Stimulated activated CD8-positive, alpha-beta memory T cell treated with anti-CD3 and anti-CD28 coated beads, Interleukin-15, amount 100 ng/mL, for 24 hours (primary cell): ENCODE measurements at places on chromosomes 7 and 10.

GRCh38 chr7:133904776-133905175 is 222.4 kb upstream of the LRGUK start:
- DNase-seq, result no peak

GRCh38 chr7:31110331-31111108 is 58.4 kb downstream of the ADCYAP1R1 start:
- DNase-seq, result no peak

DNA sequence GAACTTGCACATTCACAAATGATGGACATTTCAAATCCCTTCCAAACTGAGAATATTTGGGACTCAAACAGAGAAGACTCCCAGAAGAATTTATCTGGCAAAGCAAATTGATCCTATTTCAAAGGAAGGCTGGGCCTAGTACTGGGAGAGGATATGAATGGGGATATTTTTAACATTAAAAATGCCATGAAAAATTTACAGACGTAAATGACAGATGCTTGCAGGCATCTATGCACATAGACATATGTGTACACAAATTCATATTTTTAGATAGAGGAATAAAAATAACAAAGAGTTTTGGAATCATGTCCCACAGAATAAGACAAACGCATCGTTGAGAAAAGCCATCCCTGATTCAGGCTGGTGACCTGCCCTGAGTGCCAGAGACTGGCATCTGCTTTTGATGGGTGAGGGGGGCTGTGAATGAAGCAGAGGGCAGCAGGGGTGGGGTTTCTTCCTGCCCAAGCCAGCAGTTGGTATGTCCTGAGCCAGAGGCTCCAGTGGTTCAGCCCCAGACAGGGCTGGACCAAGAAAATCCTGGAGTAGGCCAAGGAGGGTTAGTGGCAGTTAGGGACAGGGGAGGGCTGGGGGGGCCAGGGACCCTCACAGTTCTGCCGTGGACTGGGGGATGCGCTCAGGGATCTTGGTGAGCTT is 138.5 kb downstream of the SLIT1 start:
- no peak for DNase-seq

- no peak for DNase-seq
Observed at GRCh38 chr10:91589015-91589657, 43.7 kb downstream of the PPP1R3C start.

DNA sequence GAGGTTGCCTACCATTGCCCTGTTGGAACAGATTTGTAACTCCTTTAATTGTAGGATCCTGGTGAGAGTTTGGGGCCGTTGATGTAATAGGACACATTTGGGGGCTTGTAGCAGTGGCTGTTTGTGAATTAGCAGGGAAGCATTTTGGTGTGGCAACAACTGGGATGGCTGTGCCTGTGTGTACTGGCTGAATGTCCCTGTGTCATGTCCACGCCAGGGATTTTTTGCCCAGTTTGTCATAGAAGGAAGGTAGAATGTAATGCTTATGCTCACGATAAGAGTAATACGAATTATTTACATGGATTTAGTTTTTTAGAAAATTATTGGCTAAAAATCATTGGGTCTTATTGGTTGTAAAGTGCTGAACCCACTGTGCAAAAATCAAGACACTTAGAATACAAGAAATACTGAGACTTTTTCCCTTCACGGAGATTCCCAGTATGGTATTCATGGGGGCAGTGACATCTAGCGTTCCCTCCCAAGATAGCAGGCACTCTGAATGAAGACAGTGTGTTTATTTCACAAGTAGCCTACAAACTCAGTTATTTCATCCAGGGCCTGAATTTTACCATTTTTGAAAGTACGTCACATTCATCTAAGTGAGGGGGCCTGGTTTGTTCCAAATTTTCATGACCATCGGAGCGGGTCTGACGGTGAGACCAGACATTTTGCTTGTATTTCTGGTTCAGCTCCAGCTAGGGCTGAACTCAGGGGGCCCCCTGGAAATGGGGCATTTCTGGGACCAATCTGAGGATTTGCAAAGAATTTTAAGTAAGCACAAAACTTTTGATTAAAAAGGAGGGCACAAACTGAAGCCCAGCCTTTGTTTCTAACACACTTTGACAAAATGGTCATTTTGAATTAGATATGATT is 74.7 kb downstream of the CACNB2 start:
- no peak for DNase-seq

GRCh38 chr7:50400114-50400513 is 50.0 kb downstream of the FIGNL1 start:
- no peak for DNase-seq

DNA sequence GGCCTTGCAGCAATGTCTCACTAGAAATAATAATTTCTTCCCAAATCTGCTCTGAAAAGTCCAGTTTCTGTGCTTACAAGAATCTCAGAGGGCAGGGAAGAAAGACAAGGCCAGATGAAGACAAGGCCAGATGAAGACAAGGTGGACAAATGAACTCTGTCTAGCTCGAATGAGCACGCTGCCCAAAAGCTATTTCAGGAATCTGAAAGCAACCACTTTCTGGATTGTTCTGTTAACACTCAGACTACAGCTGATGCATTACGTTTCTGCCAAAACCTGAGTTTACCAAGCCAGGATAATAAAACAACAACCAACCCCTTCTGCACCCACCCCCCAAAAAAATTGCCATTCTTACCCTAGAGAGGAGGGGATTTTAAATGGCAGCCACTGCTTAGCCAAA is 1073.6 kb downstream of the SORCS3 start:
- no peak for DNase-seq

DNA sequence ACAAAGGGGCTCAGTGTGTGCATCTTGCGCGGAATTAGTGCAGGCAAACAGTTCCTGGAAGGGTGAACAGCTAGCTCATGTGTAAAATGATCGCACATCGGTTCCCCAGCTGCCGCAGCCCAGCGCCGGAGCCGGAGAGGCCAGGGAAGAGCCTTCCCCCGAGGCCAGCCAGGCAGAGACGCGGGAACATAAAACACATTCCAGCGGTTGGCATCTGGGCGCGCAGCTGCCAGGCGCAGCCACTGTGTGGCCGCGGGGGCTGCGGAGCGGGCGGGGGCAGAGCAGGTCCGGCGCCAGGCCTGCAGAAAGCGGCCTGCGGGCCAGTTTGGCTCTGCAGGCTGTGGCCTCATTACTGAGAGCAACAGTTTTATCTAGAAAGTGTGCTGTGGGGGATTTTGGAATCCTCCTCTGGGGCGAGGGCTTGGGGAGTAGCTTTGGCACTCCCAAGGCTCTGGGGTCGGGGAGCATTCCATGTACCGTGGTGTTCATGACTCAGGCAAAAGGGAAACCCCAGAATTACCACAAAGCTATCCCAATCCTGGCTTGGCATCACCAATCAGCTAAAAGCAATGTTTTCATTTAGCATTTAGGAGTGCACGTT is 74.3 kb downstream of the SAMD9 start:
- DNase-seq, result no peak

GRCh38 chr10:117552156-117552631 is 9.6 kb downstream of the EMX2 start:
- no peak for DNase-seq

- DNase-seq, result no peak
Observed at GRCh38 chr7:106372126-106372525, 87.3 kb upstream of the NAMPT start.

GRCh38 chr10:33524966-33525365 is 190.5 kb upstream of the NRP1 start:
- DNase-seq, result no peak

DNA sequence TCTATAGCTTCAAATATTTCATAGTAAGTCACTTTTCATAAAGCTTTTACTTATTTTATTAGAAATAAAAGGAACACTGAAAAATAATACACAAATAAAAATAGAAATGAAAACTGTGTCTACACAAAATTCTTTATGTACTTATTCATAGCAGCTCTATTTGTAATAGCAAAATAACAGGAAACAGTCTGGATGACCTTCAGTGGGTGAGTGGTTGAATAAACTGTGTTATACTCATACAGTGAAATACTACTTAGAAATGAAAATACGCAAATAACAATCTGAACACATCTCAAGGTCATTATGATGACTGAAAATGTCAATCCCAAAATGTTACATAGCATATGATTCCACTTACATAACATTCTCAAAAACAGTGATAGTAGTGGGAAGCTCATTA is 138.7 kb upstream of the PCLO start:
- DNase-seq, result no peak

GRCh38 chr10:77770081-77770867 is 132.7 kb upstream of the KCNMA1 start:
- no peak for DNase-seq

- no peak for DNase-seq
Observed at GRCh38 chr7:70580161-70580560, 551.8 kb upstream of the GALNT17 start.

GRCh38 chr10:17427201-17427600 is 27.2 kb downstream of the ST8SIA6 start:
- no peak for DNase-seq

DNA sequence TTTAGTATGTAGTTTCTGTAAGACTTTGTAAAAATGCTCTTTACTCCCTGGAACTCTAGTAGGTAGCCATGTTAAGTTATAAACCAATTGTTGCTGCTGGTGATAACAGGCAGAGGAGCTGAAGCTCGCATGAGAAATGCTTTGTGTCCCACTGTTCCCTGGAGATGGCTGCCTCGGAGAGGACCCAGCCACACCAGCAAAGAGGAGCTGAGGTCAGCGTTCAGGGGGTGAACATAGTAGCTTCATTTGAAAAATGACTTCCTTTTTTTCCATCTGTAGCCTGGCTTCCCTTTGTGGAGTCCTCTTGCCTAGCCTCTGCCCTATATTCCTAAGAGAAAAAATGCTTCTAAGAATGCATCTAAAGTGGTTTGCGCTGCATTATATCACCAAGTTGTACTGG is 20.3 kb downstream of the CELF2 start:
- DNase-seq, result no peak

DNA sequence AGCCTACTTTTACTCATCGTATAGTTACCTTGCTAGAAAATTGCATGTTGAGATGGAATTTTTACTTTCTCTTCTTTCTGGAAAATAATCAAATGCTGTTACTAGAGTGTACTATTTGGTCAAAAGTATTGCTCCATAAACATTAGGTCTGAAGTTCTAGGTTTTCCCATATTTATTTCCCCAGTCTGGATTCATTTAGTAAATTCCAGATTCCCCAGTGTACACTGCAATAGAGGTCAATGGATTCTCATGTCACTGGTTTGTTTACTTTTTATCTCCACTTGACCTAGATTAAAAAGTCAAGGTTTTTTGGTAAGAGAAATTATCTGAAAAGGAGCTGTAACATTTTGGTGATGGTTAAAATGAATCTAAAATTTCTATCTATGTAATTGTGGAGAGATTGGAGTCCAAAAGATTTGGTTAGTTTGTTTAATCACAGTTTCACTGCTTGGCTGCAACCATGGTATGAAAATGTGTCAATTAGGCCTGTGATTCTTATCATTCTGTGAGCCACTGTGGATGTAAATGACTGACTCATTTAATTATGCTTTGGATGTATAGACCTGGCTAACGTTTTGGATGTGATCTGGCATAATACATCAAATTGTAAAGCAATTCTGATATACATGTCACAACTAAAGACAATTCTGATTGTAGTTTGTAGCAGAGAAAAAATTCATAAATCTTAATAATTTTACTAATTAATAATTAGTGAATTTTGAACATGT is 32.7 kb upstream of the STEAP4 start:
- no peak for DNase-seq

GRCh38 chr10:123507298-123507697 is 158.9 kb upstream of the GPR26 start:
- no peak for DNase-seq

GRCh38 chr10:14665865-14666857 is 108.5 kb downstream of the FAM107B start:
- no peak for DNase-seq

- no peak for DNase-seq
Observed at GRCh38 chr7:46126675-46127300, 205.7 kb upstream of the IGFBP3 start.

DNA sequence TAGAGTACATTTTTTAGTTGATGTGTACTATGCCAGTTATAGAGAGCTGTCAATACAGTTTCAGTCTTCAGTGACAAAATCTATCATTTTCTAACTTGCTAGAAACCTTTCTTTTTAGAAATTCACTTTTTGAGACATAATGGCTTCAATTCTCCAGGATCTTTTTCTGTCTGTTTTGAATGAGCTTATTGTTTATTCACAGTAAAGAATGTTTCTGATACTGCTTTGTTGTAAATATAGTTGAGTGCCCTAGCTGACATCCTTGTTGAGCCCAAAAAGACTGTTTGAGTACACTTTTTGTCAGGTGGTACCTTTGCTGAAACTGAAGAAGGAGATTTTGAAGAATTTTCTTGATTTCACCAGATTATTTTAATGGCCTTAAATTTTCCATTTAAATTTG is 139.9 kb downstream of the PPP1R9A start:
- DNase-seq, result no peak

DNA sequence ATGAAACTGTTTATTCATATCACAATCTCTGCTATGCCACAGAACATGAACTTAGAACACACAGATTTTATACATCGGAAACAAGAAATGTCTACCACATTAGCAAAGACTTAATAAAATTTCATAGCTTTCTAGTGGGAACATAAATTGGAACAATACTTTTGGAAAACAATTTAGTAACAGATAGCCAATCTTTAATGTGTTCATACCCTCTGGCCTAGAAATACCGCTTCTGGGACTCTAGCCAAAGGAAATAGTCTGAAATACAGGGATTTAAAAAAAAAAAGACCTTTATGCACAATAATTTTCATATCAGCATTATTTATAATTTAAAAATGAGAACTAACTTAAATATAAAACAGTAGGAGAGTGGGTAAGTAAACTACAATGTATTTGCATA is 168.5 kb downstream of the PLXNA4 start:
- no peak for DNase-seq

DNA sequence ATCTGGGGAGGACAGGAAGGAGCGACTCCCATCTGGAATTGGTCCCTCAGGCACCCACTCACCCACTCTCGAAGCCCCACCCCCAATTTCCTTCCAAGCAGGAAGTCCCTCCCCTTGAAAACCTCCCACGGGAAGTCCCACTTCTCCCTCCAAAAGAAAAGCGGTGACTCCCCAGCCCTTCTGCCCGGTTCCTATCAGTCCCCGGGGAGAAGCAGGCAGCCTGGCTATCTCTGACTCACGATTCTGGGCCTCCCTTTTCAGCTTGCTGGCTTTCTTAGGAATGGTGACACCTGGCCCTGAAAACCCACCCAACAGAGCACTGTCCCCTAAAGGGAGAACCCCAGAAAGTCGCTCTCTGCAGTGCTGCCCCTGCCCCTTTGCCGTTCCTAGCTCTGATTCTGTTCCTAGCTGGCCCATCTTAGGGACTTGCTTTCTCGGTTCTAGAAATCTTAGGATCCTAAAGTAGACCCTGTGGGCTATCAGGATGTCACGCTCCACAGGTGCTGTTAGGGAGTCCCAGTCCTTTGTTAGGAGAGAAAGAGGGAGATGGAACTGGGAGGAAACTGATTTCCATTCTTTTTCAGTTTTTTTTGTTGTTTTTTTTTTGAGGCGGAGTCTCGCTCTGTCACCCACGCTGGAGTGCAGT is 6.0 kb downstream of the TSC22D4 start:
- no peak for DNase-seq

DNA sequence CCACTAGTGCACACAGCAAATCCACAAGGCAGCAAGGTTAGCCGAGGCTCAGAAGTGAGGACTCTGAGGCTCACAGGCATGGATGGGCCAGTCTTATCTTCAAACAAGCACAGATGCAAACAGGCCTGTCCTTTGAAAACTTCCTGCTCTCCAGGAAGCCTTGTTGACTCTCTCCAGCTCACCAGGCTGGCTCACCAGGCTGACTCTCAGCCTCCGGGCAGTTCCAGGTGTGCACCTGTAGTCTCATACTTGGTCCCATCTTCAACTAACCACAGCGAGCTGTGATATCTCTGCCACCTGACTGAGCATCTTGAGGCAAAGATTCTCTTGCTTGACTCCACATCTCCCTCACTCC is 173.9 kb upstream of the ZMIZ1 start:
- no peak for DNase-seq
